ENCODE measurements at places on chromosomes 12 and 14. TPM values are rescaled to one million over a fixed set of nuclear protein-coding genes. Genes with fewer than 3 reads are reported as not detected.

DNA sequence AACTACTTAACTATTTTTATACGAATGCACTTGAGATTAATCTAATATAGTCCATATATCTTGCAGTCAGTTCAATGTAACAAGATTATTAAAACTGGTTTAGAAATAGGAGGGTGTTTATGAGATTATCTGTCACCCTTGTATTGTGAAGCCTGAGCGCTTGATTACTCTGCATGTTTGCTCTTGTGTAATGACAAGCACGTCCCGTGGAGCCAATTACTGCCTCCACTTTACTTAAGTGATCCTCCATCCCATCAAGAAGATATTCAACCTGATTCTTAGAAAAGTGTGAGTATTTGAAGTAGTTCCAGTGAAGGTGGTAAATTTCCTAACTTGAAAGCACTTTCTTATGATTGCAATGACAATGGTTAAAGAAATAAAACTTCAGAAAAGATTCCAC, 415.2 kb upstream of the GARIN6 start:
- ATAC-seq, result no peak

- ATAC-seq, result no peak
Measured at GRCh38 chr12:51860986-51861385, 12.5 kb upstream of the FIGNL2 start.

DNA sequence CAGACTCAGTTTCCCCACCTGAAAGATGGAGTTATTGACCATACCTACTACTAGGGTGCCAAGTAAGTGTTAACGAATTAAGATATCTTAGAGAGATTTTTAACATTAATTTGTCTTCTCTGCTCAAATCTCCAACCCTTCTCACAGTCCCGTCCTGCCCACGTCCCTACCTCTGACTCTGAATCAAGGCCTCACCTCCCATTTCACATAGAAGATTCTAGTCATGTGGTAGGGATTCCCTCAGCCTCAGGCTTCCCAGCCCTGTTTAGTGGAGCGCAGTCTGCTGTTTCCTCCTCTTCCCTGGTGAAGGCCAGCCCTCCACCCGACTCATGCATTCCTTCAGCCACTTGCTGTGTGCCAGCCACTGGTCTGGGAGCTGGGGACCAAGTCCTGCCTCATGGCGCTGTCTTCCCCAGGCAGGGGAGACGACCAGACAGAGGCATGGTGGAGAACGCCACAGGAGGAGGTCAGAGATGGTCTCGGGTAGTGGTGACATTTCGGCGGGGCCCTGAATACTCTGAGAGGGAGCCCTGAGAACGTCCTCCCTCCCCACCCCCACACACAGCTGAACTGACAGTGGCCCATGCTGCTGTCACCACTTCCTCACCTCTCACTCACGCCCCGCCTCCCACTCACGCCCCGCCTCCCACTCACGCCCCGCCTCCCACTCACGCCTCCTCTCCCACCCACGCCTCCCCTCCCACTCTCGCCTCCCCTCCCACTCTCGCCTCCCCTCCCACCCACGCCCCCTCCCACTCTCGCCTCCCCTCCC, 38.8 kb downstream of the TMEM63C start:
- ATAC-seq, result no peak

- no peak for ATAC-seq
Measured at GRCh38 chr12:42267413-42268190, 29.6 kb upstream of the YAF2 start.

GRCh38 chr14:57057803-57058202, 210.9 kb downstream of the EXOC5 start:
- no peak for ATAC-seq

- ATAC-seq, result no peak
Measured at GRCh38 chr12:68870011-68870410, 62.0 kb downstream of the MDM2 start.

GRCh38 chr14:54700717-54701116, 133.8 kb downstream of the SAMD4A start:
- ATAC-seq, result no peak

DNA sequence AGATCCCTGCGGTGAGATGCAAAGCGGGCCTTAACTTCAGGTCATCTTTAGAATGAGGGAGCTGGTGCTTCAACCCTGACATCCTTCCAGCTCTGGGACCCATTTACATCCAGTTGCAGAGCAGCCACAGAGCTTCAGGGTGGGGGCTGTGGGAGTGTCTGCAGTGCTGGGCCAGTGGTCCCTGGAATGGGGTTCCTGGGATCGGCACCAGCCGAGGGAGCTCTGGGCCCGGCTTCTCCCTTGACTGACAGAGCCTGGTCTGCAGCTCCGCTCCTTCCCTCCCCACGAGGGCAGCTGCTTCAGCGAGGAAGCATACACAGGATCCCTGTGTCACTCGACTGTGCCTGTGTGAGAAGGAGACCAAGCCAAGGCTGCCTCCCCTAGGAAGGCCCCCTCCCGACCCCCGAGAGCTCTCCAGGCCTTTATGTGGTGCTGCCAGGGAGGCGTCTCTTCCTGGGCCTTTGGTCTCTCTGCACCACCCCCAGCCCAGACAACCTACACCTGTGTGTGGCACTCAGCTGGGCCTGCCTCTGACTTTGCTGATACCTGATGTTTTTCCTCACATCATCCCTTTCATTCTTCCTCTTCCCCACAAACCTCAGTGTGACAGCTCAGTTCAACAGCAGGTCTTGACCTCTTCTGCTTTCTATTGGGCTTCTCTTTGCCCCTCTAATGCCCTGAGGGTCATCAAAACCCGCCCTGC, 48.1 kb upstream of the RIN3 start:
- ATAC-seq, result peak; percentile 17

DNA sequence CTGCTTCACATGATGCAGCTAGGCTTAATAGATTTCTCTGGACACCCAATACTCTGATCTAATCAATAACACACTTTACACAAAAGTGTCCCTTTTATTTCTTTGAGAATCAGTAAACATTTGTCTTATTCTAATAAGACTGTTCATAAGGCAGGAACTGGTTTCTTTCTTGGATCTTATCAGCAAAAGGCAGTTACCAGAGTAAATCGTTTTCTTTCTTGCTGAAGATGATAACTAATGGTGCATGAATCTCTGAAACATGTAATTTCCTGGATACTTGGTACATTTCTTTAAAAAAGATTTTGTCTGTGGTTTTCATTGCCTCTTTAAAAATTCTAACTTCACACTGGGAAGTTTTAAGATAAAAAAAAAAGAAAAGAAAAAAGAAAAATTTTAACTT, 39.6 kb downstream of the WIF1 start:
- no peak for ATAC-seq

GRCh38 chr12:63208956-63209355, 58.0 kb upstream of the AVPR1A start:
- ATAC-seq, result no peak

DNA sequence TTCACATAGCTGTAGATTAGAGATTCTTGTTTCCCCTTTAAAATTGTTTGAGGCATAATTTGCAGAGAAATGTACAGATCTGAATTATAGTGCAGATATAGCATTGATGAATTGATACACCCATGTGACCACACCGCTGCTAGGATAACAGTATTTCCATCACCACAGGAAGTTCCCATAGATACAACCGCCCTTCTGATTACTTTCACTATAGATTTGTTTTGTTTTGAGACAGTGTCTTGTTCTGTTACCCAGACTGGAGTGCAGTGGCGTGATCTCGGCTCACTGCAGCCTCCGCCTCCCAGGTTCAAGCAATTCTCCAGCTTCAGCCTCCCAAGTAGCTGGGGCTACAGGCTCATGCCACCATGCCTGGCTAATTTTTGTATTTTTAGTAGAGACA, 8.8 kb upstream of the ASPG start:
- no peak for ATAC-seq

DNA sequence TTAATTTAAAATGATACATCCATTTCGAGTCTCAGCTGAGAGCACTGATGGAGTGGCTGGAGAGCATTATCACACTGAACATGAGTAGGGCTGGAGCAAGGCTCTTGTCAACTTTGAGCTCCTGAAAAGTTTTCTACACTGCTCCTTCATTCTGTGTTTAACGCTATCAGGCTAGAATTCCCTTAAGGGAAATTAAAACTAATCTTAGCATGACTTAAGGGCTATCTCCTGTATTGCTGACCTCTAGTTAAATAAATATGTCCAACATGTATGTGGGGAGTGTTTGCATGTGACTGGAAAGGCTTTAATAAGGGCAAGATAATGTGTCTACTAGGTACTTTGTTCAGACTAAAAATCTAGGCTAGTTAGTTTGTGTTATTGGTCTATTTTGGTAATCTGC, 116.7 kb upstream of the CAND1 start:
- no peak for ATAC-seq

- ATAC-seq, result no peak
Measured at GRCh38 chr14:103384450-103385151, 614 bp upstream of the MARK3 start.

DNA sequence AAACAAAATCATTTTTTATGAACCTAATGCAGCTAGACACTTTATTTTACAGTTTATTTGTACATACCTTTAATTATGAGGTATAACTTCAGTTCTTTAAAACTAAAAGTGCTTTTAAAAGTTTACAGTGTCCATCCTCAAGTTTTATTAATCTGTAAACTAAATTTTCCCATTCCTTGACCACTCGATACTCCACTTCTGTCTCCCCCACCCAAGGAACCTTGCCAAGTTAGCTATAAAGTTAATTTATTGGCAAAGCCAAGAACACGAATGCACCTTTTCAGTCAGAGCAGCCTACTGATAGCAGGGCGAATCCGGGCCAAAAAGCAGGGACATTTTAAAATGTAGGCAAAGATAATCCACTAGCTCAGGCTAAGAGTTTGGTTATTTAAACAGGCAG, 29.6 kb downstream of the NAA30 start:
- ATAC-seq, result no peak

DNA sequence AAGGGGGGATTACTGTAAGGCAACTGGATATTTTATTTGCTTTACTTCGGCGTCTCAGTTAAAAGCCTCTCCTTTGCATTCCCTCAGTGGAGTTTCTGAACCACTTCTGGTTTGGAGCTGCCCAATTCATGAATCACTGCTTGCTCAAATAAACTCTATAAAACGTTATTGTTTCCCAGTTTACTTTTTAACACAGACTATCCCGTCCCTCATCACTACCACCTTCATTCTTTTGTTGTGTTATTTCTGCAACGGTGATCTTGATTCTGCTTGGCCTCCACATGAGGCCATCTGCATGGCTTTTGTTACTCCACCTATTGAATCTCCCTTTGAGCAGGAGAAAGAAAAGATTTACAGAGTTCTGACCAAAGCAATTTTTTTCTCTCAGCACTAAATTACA, 104.0 kb upstream of the PLEKHA5 start:
- no peak for ATAC-seq

DNA sequence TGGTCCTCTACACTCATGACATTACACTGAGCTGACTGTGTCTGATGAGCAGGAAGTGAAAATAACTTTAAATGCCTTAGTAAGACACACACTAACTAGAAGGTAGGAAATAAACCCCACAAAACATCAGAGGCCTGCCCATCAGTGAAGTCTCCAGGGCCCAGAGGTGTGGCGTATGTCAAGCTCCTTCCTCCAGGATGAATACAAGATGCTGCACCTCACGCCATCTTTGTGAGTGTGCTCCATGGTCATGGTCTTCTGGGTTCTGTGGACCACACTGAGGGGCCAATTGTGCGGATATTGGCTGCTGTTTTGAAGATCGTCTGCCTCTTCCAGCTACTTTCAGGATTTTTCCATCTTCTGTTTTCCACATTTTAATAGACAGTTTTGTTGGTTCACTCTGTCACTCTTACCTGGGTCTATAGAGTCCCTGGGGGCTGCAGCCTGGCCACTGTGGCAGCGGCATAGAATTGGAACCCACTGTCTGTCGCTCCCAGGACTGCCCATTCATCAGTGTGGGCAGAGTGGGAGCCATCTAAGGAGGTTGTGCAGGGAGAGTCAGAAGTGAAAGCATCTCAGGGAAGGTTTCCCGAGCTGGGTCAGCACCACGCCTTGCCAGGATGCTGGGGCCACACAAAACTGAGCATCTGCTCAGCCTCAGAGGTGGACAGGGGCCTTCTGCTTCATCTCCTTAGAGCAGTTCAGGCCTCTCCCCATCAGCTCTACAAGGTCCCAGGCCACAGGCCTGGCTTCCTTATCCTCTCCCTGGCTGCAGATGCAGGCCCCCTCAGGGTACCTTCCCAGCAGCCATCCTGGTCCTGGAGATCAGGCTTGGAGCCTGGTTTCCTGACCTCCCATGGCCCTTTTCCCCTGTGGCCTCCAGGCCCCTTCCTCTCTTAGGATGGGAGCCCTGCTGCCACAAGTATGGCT, 57.5 kb upstream of the C14orf180 start:
- no peak for ATAC-seq

DNA sequence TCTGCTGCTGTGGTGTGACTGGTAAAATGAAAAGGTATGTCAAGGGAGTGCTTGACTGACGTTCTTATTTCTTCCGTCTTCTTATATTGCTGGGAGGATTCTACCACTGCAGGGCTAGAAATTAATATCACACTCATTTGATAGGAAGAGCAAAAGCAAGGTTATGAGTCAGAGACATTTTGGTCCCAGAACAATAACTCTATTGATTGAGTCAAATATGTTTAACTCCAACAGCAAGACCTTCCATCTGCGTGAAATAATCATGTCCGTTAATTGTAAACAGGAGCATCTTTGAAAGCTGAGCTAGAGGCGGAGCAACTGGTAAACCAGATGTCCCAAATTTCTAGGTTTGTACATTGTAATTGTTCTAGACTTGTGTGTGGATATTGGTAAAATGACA, 1293.6 kb downstream of the AACS start:
- ATAC-seq, result no peak

DNA sequence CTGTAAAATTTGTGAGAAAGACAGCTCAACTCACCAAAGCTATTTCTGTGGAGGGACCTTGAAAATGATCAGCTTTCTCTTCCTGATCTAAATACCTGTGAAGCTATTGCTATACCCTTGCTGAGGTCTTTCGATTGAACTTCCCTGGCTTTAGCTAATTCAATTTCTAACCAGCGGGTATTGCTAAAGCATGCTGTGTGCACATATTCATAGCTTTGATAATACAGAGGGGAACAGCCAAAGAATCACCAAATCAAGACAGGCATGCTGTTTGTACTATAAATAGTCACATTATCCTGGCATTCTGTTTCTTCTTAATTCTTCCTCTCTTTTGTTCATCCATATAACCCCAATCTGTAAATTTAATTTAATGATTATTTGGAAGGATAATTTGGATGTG, 233.0 kb downstream of the LRFN5 start:
- no peak for ATAC-seq

DNA sequence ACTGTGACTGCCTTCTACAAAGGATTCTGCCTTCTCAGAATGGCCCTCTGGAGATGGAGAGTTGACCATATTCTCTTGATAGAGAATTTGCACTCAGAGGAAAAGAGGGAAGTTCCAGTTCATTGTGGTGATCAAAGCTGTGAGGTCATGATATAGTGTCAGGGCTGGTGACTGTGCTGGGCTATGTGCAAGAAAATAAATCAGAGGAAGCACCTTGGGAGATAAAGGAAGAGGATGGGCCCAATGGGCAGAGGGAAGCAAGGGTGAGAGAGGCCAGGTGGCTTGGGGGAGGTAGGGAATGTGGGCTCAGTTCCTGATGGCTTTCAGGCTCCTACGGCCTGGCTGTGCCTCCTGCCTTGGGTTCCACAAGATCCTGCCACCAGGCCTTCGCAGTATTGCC, 145.8 kb downstream of the SLC8A3 start:
- ATAC-seq, result no peak

GRCh38 chr14:22979748-22980392, 2.5 kb downstream of the AJUBA start:
- no peak for ATAC-seq

Gene NXPH4
- total RNA-seq, result 1.1 TPM

Gene PZP
- not detected for total RNA-seq

Gene FAM90A1
- total RNA-seq, result not detected

Gene KRT83
- not detected for total RNA-seq

Gene ABCD2
- 0.35 TPM for total RNA-seq

Measured in gastroesophageal sphincter (tissue), 4 donors.